Dorsolateral prefrontal cortex (tissue), 122 donors: ENCODE measurements at places on chromosomes 1 and 21. TPM values are rescaled to one million over a fixed set of nuclear protein-coding genes. Genes with fewer than 3 reads are reported as not detected.

CYB561D1 gene
- 11.4 TPM for total RNA-seq

DMBX1 gene
- not detected for total RNA-seq

F5 gene
- 1.0 TPM for total RNA-seq

IL22RA1 gene
- total RNA-seq: 0.26 TPM

ENO1 gene
- 536 TPM for total RNA-seq

FAM110D gene
- 1.6 TPM for total RNA-seq

CR1L gene
- total RNA-seq: not detected

MANEAL gene
- total RNA-seq: 27.3 TPM

OR2L8 gene
- 6.4 TPM for total RNA-seq

GNG4 gene
- total RNA-seq: 23.4 TPM

SPRR1B gene
- not detected for total RNA-seq

ZNF684 gene
- 7.4 TPM for total RNA-seq

CSF3R gene
- 11.4 TPM for total RNA-seq

CYYR1 gene
- 4.4 TPM for total RNA-seq

RAP1GAP gene
- total RNA-seq: 157 TPM

CLCA1 gene
- not detected for total RNA-seq

KCND3 gene
- total RNA-seq: 54.0 TPM

AMPD1 gene
- not detected for total RNA-seq

LCA5L gene
- total RNA-seq: 1.7 TPM

KIF2C gene
- 0.61 TPM for total RNA-seq

C1orf115 gene
- total RNA-seq: 87.7 TPM
